ENCODE measurements at places on chromosomes 1 and 21.

- DNase-seq, result no peak
These were observed 11.7 kb upstream of the SYPL2 start for GRCh38 chr1:109454497-109455133.

DNA sequence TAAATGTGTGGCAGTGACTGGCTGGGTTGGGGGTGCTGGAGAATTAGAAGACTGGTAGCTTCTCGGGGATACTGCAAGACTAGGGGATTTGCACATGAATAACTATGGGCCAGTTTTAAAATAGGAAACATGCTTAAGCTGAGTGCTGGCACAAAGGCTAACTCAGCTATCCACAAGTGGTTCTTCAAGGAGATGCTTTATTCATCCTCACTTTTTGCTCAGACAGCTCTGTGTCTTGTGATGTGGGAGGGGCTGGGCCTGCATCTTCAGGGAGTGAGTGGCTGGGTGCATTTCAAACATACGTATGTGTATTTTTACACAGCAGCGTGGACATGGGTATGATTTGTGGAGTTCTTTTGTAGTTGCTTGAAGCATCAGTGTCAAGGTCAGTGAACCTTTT lies 2.3 kb downstream of the COQ8A start:
- no peak for DNase-seq

GRCh38 chr1:75712306-75712705 lies 12.2 kb upstream of the ACADM start:
- no peak for DNase-seq

DNA sequence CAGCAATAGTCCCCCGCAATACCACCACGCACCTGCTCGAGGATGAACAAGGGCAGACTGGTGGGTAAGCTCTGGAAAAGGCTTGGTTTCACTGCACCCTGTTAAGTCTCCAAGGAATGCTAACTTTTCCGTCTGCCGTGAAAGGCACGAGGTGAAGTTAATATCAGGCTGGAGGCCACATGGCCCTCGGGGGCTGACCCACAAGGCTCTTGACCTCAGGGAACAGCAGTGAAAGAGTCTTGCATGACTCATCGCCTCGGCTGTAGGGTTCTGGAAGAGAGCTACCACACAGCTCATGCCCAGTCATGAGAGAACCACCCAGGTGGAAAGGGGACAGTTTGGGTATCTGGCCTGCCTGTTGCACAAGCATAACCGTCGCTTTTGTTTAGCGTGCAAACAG lies 24.7 kb downstream of the SCCPDH start:
- no peak for DNase-seq

DNA sequence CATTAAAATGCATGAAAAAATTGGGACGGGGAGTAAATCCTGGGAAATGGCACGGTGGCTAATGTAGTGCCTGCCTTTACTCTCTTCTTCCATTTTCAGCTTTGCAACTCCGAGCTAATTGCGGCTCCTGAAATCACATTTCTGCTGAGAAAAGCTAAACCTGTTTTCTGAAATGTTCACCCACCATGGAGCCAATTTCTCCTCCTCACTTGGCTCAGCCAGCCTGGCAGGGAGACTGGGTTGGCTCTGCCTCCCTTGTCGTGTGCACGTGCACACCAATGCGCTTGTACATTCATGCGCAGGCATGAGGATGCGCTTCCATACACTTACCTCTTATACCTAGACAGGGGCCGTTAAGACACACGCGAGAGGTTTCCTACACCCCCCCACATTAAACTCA lies 165.4 kb downstream of the PLXNA2 start:
- no peak for DNase-seq

GRCh38 chr1:203954788-203955552 lies 93.6 kb downstream of the SNRPE start:
- DNase-seq, result no peak

- DNase-seq, result no peak
These were observed 3.6 kb downstream of the PAX7 start for GRCh38 chr1:18634276-18634675.

DNA sequence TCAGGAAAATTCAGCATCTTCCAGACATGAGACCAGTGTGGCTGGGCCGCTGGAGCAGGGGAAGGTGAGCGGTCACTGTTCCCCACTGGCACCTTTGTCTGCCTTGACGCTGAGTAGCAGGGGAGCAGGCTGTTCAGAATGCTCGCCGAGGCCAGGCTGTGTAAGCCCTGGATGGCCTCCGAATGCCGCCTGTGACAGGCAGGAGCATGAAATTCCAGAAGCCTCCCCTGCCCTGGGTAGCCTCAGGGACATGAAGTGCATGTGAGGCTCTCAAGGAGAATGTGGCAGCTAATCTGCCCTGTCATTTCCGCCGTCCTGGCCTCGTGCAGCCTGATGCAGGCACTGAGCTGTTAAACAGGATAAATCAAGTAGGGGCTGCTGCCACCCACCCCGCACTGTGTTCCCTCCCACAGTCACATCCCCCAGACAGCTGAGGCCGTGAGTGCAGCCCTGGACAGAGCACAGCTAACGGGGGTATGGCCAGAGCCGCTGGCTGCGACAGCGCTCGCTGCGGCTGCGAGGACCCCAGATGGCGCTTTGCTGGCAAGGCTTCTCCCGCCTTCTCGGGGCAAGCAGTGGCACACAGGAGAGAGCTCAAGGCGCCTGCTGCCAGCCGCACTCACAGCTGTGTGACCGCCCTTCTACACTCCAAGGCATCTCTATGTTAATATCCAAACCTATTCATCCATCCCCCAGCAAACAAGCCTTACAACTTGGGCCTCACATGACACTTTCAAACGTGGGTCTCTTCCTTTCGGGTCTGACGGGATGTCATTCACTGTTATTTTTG lies 105.0 kb upstream of the COL6A1 start:
- DNase-seq, result no peak

GRCh38 chr1:214123061-214123784 lies 135.4 kb downstream of the PROX1 start:
- DNase-seq, result no peak

Measured in activated T-helper 1 cell treated with Interleukin-2 at 50 U/mL for 16 hours (primary cell).